ENCODE measurements at places on chromosomes 16 and 17.

- DNase-seq = no peak
These were observed 15.0 kb upstream of the PRSS27 start for GRCh38 chr16:2734844-2735515.

DNA sequence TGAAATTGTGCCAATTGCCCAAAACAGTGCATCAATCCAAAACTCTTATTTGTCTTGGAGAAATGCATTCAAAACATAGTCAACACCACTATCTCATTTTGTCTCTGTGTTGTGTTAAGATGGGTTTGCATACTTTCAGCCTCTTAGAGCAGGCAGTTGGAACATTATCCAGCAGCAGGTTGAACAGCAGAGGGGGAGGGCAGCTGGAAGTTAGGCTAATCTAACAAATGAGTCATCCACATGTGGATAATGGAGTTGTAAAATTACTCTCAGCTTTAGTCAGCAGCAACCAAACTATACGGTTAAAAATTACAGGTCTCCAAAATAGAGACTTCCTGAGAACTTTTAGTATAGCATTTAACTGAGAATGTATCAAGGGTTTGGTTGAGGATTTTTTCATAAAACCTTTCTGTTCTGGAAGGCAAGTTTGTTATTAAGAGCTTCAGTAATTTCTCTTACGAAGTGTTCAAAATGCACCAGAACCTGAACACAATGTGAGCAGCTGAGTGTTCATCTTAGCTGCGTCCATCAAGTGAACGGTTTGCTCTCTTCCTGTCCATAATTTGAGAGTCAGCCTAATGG, 46.3 kb downstream of the PRKCA start:
- DNase-seq = no peak

DNA sequence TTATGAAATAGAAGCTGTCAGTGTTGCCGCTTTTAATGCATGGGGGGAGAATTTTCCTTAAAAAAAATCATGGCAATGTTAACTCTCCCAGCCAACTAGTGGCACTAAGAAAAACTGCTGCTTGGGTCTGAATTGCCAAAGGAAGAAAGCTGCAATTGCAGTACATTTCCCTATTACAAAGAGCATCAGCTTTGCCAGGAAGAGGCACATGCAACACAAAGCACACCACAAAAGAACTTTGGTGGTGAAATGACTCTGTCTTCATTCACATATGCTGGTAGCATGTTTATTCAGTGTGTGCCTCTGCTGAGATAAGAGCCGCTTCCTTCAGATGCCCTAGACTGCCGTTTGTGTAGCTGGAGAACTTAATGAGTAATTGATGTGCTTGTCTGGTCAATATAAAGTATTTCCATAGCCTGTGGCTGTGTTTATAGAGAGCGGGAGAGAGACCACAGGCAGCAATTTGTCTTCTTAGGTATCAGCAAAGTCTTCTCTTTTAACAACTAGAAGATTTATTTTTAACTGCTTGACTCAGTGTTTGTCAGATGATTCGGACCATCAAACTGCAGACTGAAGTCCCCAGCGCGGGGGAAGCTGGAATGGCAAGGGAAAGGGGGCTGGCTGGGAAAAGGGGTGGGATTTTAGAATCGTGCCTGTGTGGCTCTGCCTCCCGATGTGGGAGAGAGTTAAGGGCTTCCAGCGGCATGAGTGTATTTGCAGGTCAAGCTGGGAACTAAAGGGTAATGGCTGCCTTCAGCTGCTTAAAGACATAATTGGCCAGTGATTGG, 115.1 kb downstream of the MRTFB start:
- no peak for DNase-seq

DNA sequence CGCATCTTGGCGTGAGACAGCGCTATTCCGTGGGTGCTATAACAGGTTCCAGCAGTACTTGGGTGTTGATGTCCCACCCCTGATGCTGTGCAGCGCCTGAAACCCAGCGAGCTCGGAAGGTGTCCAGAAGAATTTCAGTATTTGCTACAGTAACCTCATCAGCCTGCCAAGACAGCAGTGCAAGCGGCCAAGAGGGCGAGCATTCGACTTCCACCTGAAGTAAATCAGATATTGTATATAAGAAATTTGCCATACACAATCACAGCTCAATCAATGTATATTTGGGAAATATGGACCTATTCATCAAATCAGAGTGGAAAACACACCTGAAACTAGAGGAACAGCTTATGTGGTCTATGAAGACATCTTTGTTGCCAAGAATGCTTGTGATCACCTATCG, 13.0 kb downstream of the APPBP2 start:
- DNase-seq = no peak

DNA sequence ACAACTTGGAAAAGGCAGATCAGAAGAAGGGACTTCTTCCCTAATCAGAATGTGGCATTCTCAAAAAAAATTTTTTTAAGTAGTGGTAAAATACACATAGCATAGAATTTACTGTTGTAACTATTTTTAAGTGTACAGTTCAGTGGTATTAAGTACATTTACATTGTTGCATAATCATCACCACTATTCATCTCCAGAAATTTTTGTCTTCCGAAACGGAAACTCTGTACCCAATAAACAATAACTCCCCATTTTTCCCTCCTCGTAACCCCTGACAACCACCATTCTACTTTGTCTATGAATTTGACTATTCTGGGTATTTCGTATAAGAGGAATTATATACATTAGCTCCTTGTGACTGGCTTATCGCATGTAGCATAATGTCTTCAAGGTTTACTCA, 18.9 kb downstream of the METTL9 start:
- no peak for DNase-seq
